ENCODE measurements at places on chromosomes 3 and 15.

DNA sequence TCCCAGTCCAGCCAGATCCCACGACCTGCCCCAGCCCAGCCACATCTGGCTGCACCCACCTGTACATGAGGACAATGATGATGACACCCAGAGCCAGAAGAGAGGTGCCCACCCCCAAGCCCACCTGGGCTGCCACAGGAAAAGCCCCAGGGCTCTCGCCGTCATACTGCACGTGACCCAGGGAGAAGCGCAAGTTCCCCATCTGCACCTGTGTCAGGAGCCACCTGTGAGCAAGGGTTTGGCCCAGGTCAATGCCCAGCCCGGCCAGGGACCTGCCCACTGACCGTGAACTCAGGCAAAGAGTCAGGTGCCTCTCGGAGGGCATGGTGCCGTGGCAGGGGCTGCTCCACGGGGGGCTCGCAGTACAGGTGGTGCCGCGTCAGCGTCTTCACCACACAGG lies 16.3 kb downstream of the PLXNB1 start:
- no peak for DNase-seq

- DNase-seq, result no peak
These were observed 270.3 kb downstream of the ERC2 start for GRCh38 chr3:56197991-56198390.

DNA sequence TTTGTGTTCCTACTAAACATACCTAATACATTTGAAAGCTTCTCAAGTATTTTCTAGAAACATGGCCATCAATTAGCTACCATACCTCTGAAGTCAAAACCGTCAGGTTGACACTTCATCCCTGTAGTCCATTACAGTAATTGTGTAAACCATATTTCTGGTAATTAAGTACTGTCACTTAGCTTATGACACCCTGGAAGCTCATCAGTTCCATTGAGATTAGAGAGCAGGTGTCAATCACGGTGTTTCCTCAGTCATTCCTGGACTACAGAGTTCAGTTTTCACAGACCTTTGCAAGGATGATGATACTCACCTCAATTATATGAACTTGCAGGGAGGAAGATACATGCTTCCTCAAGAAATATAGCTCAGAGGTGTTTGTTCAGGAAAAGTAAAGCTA lies 552.0 kb downstream of the SI start:
- DNase-seq, result no peak

DNA sequence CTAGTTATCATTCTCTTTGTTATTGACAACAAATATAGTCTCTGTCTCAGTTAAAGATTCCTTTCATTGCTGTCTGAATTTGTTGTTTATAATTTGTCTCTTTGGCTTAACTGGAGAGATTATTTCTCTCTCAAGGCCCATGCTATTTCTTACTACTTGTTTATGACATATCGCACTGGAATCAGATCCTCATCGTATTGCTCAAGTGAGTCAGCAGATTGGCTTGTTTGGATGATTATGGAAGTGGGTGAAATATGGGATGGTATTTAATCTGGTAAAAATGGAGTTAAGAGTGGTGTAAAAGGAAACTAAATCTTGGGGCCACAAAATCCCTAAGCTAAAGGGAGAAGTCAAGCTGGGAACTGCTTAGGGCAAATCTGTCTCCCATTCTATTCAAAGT lies 613.1 kb downstream of the SI start:
- DNase-seq, result no peak

DNA sequence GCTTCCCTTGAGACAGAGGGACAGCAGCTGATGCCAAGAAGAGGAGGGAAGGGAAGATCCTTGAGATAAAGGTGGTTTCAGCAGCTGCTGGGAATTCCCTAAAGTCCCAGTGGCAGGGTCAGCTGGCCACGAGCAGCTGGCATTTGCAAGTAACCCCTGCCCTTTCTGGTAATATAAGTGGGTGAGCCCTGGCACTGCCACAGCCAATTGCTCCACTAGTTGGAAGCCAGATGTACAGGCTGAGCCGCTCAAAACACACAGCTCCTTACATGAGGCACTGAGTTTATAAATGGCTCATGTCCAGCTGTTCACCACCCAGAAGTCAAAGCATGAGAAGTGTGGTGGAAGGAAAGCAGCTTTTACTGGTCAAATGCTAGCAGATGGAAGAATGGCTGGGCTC lies 35.4 kb downstream of the PRR20G start:
- DNase-seq, result no peak

GRCh38 chr3:38998086-38998485 lies 53.7 kb downstream of the SCN11A start:
- no peak for DNase-seq

GRCh38 chr15:32716915-32717425 lies 834 bp upstream of the GREM1 start:
- no peak for DNase-seq

DNA sequence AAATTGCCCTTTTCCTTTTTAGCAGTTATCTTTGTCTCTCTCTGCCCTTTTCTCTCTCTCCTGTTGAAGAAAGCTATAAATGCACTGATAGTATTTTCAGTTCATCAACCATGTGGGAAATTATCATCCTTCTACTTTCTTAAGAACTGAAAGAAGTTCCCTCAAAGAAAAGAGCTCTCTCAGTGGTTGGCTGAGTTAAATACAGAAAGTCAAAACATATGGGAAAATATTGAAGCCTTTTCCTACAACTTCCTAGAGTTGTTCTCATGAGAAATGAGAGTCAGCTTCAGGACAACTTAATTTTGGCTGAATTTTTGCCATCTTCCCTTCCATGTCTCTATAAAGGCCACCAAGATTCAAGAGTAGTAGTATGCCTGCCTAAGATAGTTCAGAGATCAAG lies 96.7 kb downstream of the NFKBIZ start:
- no peak for DNase-seq

- peak; percentile 20 for DNase-seq
These were observed 14.4 kb downstream of the ATP13A3 start for GRCh38 chr3:194472290-194472920.

- DNase-seq, result no peak
These were observed 553.0 kb downstream of the NTRK3 start for GRCh38 chr15:87703327-87704111.

- DNase-seq, result peak; percentile 87
These were observed 31.9 kb upstream of the RAB6B start for GRCh38 chr3:133927540-133928066.

- no peak for DNase-seq
These were observed 1.1 kb upstream of the KPNA1 start for GRCh38 chr3:122515870-122516269.

DNA sequence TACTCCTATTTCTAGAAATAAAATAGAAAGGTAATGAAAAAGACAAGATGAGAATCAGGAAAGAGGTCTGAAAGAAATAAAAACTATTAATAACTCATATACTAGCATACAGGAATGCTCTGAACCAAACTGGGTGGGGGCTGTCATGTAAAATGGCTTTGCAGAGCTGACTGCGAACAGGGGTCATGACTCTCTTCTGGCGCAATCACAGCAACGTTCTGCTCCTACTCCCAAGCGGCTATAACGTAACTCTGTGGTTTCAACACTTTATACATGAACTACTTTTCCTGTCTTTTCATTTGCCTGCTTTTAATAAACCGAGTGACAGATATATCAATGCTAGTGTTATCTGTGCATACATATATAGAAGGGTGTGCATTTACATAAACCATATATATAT lies 116.7 kb downstream of the DLG1 start:
- no peak for DNase-seq

DNA sequence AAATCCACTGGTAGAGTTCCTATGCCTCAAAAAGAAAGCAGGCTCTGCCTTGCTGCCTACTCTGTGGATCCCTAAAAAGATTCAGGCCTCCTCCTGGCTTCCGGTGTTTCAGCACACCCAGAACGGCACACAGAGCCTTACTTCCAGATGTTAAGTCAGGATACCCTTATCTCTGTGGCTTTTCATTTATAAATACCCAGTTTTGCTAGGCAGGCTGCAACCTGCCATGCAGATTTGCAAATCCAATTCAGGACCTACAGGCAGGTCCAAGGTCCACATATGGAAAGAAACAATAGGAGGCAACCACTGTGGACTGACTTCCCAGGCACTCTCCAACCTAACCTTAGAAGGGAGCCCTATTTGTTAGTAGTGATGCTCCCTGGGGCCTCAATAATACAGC lies 30.7 kb downstream of the EFL1 start:
- DNase-seq, result no peak

GRCh38 chr15:39415634-39416033 lies 165.2 kb upstream of the THBS1 start:
- no peak for DNase-seq

GRCh38 chr15:98896002-98896721 lies 111.4 kb downstream of the PGPEP1L start:
- DNase-seq, result no peak

- DNase-seq, result peak; percentile 68
These were observed at the start of gene MINAR1 for GRCh38 chr15:79431636-79432344. Gene MINAR1 (plus strand): TSS chr15:79432336. CDS start chr15:79456148, 23,812 bp downstream.

- DNase-seq, result no peak
These were observed 22.3 kb downstream of the RPSA start for GRCh38 chr3:39428745-39429201.

All from HEK293T (cell line).